Activated CD4-positive, alpha-beta T cell treated with anti-CD3 and anti-CD28 coated beads, Interleukin-2, amount 50 U/mL, for 4 hours (primary cell): ENCODE measurements at places on chromosomes 3 and 15.
A peak's percentile ranks its signal among the peaks of the same experiment; 100 is the strongest.

GRCh38 chr15:69523010-69524001 is 70.7 kb downstream of the RPLP1 start:
- DNase-seq = peak; percentile 63

DNA sequence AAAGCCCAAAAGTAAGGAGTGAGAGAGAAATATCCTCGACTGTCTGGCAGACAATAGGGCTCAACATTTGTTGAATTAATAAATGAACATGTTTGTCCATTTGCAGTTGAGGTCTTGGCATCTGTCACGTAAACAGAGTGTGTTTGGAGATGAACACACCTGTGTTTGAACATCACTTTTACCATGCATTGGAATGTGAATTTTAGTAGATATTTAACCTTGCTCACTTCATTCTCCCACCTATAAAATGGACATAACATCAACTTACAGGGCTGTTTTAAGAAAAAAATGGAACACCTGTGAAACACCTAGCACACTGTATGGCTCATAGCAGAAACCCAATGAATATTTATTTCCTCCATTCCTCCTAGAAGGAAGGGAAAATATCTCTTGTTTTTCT is 204.8 kb downstream of the KCNMB2 start:
- DNase-seq = no peak

GRCh38 chr15:74123131-74123429 is 7.3 kb upstream of the ISLR2 start:
- no peak for DNase-seq

DNA sequence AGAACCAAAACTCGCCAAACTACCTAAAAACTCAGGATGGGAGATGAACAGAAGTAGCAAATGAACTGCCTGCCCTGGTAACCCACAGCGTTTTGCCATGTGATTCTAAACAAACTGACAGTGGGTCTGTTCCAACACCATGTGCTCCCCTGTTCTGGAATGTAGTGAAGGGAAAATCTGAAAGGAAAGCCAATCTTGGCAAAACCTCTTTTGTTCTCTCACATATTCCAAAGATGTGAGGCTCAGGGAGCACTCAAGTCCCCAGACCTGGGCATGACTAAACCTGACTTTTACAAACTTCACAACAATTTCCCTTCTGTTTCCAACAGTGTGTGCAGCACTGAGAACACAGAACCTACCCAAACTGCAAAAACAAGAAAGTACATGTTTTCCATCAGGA is 116.1 kb downstream of the IMPG2 start:
- DNase-seq = no peak

- peak; percentile 46 for DNase-seq
Measured at GRCh38 chr15:91099995-91100813, at the start of gene SV2B. Gene SV2B (plus strand): TSS chr15:91100257. CDS start chr15:91226264, 126,007 bp downstream.

- DNase-seq = no peak
Measured at GRCh38 chr3:71438071-71438685, 145.3 kb downstream of the FOXP1 start.
